ENCODE measurements at places on chromosomes 2 and 18.

DNA sequence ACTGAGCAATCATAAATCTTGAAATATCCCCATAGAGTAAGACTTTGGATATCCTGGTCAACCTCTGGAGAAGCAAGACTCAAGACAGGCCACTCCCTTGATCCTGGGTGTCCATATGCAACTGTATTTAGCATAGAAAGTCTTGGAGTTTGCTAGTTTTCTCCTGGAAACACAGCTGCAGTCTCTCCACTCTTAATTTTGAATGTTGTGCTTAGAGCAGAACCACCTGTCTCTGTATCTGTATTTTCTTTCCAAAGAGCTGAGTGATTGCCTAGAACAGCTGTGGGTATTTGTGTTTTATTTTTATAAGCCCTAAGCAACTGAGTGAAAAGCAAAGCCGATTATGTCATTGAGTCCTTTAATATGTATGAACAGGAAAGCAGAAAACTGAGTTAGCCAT is 64.1 kb upstream of the ADAM23 start:
- DNase-seq: no peak

GRCh38 chr2:233829193-233830110 is 24.9 kb downstream of the HJURP start:
- no peak for DNase-seq

DNA sequence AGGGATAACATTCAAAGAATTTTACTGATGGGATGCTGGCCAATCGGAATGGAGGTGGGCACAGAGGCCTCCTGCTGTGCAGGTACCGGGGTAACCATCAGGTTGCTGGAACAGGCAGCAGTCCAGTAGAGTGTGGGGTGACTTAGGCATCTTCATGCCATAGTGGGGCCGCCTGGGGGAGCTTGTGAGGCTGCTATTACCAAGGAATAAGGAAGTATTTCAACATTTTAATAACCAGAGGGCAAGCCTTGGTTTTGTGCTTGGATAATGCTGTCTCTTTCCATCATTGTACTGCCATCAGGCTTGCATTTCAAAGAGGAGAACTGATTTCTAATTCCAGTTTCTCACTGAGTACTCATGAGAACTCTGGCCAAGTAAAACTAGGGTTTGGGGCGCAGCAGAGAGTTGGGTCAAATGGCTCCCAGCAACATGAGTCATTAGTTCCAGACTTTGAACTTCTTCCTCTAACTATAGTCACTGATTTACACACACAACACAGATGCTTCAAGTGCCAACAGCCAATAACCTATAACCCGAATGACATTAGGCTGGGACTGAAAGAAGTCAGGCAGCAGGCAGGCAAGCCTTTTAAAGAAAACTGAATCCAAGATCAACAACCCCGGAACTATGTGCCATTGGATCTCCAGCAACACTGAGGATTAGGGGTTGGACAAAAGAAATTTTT is 56.1 kb upstream of the FHL2 start:
- DNase-seq: peak; percentile 58

GRCh38 chr2:218031771-218032257 is 29.0 kb upstream of the TNS1 start:
- DNase-seq: no peak

DNA sequence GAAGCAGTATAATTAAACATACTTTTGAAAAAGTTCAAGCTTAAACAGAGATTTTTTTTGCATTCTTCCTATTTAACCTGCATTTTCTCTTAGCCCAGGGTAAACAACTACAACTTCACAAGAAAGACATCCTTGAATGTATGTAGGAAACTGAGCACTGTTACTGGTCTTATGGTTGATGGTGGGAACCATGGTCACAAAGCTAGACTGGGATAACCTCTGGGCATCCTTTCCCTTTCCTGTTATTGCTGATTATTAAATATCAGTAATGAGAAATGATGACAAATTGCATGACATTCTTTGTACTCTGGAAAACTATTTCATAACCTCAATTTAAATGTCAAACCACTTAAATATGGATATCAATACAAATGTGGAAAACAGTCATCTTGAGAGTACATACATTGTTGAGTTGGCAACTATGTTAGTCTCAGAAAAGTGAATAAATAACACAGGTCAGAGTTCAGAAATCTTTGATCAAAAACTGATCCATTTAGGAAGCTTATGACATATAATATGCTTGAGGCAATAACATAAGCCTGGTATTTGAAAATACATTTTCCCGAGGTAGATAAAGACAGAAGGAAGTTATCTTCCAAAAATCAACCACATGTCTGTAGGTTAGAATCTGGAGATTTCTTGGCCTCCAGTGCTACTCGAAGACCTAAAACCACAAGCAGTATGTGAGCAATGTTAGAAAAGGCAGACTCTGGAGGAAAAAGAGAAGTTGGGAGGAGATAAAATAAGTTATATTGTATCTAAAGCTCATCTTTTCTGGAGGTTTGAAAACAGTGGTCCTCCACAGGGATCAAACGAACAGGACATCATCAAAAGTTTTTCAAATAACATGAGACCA is 65.2 kb upstream of the ST8SIA5 start:
- no peak for DNase-seq

- DNase-seq: no peak
Measured at GRCh38 chr2:100185105-100185504, 42.7 kb upstream of the AFF3 start.

- DNase-seq: no peak
Measured at GRCh38 chr18:4412286-4412685, 42.8 kb downstream of the DLGAP1 start.
